B cell (primary cell): ENCODE measurements at places on chromosomes 16 and 17. TPM values are rescaled to one million over a fixed set of nuclear protein-coding genes. Genes with fewer than 3 reads are reported as not detected.

The COL1A1 gene
- total RNA-seq = 9.1 and 11.6 TPM in 2 replicates

The C17orf50 gene
- not detected in 2 replicates for total RNA-seq

The ATAD5 gene
- 7.3 and 7.4 TPM in 2 replicates for total RNA-seq

The CACNG1 gene
- total RNA-seq = not detected in 2 replicates

The DHRS7C gene
- total RNA-seq = not detected in 2 replicates

The KCNH4 gene
- 0.51 and 0.62 TPM in 2 replicates for total RNA-seq

The GP1BA gene
- total RNA-seq = not detected in 2 replicates

DNA sequence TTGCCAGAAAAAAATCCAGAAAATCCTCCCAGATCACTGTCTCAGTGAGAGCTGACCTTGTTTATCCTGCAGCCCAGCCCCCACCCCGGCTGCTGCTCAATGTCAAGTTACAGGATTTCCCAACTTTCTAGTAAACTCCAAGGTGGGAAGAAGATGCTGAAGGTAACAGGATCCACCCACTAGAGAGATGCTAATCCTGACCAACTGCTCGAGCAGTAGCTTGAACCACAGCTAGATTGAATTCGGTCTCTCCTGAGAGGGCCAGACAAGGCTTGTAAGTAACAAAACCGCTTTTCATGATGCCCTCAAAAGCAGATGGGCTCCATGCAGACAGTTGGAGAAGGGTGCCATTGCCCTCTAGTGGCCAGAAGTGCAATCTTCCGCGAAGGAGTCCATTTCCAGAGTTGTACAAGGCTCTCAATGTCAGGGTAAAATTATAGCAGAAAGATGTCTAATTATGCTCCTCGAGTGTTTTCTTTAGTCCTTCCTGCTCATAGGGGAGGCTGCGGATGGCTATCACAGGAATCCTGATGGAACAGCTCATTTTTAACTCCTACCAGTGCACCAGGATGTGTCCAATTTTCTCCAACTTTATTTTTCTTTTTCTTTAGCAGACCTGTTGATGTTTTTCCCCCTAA lies 3.9 kb downstream of the CDH11 start:
- peaks cover 19% of the 10 kb centered on the region for H3K27me3 ChIP-seq
- DNase-seq = peak; percentile 20
- H3K36me3 ChIP-seq = no peaks in the 10 kb centered on the region
- H3K4me3 ChIP-seq = no peak overlapping the region
- no peak overlapping the region for H3K27ac ChIP-seq
- no peaks in the 10 kb centered on the region for H3K4me1 ChIP-seq

DNA sequence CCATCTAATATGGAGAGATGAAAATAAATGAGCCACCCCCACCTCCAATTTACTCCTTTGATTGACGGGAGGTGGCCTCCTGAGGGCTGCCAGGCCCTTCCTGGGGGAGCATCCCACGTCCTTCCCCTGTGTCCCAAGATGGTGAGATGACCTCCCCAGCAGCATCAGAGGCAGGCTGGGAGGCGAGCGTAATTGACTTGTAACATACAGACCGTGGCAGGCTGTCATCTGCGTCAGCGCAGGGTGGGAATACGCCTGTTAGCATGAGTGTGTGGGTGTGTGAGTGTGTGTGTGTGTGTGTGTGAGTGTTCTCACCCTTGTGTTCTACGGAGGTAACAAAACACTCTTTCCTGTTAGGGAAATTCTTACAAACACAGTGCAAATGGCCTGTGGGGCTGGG lies 156.9 kb upstream of the CIBAR2 start:
- H3K4me3 ChIP-seq = no peak overlapping the region
- H3K27me3 ChIP-seq = peaks cover 5% of the 10 kb centered on the region
- H3K36me3 ChIP-seq = no peaks in the 10 kb centered on the region
- no peak overlapping the region for H3K27ac ChIP-seq

DNA sequence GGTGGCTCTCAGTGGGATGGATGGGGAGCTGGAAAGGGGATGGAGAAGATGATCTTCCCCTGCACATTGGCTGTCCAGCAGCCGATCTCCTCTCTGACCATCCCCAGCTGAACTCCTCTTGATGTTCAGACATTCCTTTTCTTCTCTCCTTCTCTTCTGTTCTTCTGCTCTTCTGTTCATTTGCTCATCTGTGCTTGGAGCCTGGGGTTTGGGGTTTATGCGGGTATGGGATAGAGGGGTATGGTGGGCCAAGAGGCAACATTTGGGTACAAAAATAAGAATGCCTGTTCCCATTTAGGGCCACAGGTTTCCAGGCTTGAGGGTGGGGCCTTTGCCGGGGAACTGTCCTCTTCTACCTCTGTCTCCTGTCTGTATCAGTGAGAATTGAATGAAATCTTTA lies 205.4 kb upstream of the XYLT1 start:
- DNase-seq = no peak
- H3K36me3 ChIP-seq = no peaks in the 10 kb centered on the region
- H3K27me3 ChIP-seq = no peaks in the 10 kb centered on the region
- H3K4me1 ChIP-seq = no peaks in the 10 kb centered on the region
- H3K27ac ChIP-seq = no peak overlapping the region

GRCh38 chr16:58824201-58824600 lies 90.1 kb upstream of the GOT2 start:
- H3K36me3 ChIP-seq = no peaks in the 10 kb centered on the region
- H3K4me3 ChIP-seq = no peak overlapping the region
- no peak overlapping the region for H3K27ac ChIP-seq
- H3K4me1 ChIP-seq = no peaks in the 10 kb centered on the region

- DNase-seq = no peak
- H3K4me3 ChIP-seq = no peak overlapping the region
- no peak overlapping the region for H3K27ac ChIP-seq
- no peaks in the 10 kb centered on the region for H3K4me1 ChIP-seq
Observed at GRCh38 chr17:20823905-20824304, 218.9 kb downstream of the USP22 start.

GRCh38 chr16:4775005-4775404 lies 8.0 kb upstream of the ZNF500 start:
- no peaks in the 10 kb centered on the region for H3K27me3 ChIP-seq
- no peak for DNase-seq
- no peak overlapping the region for H3K4me3 ChIP-seq
- no peaks in the 10 kb centered on the region for H3K4me1 ChIP-seq
- no peaks in the 10 kb centered on the region for H3K36me3 ChIP-seq
- no peak overlapping the region for H3K27ac ChIP-seq
